Amygdala (tissue), 56 donors: ENCODE measurements at places on chromosomes 1 and 21.

DNA sequence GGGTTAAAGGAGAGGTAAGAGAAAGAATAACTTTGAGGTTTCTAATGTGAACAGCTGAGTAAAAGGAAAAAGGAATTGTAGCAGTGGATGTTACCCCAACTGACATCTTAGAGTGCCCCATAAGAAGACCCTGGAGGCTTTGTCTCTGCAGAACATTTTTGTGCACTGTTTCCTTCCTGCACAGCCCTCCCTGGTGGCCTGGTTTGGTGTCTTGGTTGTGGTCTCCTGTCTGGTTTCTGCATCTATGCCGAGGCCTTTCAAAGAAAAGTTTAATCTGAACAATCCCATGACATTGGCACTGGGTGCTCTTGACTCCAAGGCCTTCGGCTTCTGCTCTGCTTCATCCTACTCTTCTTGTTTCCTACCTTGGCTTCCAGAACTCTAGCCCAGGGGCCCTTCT lies 57.8 kb downstream of the RHOU start:
- no peak for DNase-seq

GRCh38 chr1:167482184-167482583 lies 36.1 kb downstream of the CD247 start:
- no peak for DNase-seq

DNA sequence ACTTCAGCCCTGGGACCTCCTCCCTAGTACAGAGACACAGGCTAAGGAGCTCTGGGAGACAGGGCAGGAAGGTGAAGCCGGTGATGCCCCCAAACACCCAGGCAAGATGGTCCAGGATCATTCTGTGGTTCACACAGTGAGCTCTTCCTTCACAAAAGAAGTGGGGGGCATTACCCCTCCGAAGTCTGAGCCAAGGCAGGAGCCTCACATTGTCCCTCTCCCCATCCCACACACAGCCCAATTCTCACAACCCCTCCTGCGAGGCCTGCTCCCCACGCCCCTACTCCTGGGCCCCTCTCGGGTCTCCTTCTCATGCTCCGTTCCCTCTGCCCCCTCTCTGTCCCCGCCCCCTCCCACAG lies 10.7 kb downstream of the MEF2D start:
- no peak for DNase-seq

DNA sequence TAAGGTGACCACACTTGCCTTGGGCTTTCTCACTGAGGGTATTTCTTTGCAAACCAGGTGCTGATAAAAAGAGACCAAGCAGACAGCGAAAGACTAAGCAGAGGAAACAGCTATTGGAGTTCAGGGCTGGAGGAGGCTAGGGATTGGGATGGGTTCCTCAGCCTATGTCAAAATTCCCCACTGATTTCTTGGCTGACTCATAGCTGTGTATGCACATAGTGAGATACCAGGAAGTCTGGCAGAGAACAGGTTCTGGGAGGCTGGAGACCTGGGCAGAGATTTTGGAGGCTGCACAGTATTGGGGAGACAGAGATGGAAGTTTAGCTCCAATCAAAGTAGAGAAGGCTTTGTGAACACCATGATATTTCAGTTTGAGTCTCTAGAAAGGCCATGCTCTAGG lies 25.3 kb downstream of the YARS1 start:
- DNase-seq = no peak

GRCh38 chr1:155591770-155592169 lies 18.2 kb upstream of the MSTO1 start:
- DNase-seq = no peak

- no peak for DNase-seq
Measured at GRCh38 chr21:38819719-38820159, 14.0 kb downstream of the ETS2 start.

GRCh38 chr1:175363031-175363430 lies 170.5 kb upstream of the KIAA0040 start:
- DNase-seq = no peak

DNA sequence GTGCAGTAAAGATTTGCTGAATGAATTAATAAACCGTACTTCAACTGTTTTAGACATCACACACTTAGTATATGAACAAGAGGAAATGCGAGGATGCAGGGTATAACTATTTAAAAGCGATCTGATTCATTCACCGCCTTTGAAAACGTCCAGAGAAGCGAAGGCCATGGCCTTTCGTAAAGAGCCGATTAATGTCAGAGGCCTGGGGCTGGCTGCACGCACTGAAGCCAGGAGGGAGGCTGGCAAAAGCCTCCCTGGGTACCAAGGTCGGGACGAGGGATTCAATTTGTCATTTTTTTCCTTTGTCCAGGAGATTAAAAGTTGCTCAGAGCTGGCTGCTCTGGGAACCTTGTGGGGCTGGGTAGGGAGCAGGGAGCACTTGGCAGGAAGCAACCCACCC lies 307.4 kb downstream of the NPHP4 start:
- no peak for DNase-seq

GRCh38 chr21:45590726-45591618 lies 48.7 kb upstream of the SLC19A1 start:
- DNase-seq = no peak

GRCh38 chr1:20551161-20551560 lies 1.2 kb upstream of the FAM43B start:
- no peak for DNase-seq

DNA sequence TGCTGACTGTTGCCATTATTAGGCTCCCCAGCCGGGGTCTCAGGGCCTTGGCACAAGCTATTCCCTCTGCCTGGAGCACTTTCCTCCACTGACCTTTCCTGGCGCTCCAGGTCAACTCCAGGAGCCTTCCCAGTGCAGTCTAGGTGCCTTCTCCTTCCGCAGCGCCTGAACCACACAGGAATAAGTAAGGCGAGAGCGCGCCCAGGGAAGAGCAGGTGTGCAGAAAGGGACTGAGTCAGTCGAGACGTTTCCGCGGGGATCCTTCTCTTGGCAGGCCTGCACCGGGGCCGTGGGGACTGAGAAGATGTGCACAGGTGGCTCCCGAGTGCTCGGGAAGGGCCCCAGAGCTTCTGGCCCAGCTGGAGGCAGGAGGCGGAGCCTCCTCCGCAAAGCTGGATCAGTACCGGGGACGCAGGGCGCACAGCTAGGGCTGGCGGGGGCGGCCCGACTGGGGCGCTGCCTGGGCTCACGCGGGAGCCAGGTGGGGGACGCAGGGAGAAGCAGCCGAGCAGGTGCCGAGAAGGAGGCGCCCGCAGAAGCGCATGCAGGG lies 765 bp upstream of the BMP8A start:
- no peak for DNase-seq

GRCh38 chr21:22585558-22585957 lies 1587.3 kb downstream of the NCAM2 start:
- DNase-seq = no peak

- DNase-seq = no peak
Measured at GRCh38 chr1:205760606-205761005, 10.6 kb upstream of the NUCKS1 start.

DNA sequence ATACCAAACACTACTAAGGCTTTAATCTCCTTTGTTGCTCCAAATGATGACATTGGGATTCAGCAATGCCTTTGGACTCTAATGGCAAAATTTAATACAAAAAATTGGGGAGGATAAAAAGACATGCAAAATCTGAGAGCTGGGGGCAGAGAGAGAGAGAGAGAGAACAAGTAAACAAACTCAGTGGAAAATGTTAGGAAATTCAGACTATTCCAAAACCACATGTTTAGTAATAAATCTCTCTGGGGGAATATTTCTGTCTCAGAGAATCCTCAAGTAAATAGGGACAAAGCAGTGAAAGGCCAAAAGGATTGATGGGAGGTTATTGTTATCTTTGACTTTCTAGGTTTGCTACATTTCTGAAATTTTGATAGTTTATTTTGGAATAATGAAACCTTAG lies 65.7 kb downstream of the PLA2G4A start:
- no peak for DNase-seq

GRCh38 chr1:104248385-104248784 lies 498.7 kb downstream of the AMY1C start:
- no peak for DNase-seq

GRCh38 chr1:204335533-204335932 lies 24.2 kb downstream of the PLEKHA6 start:
- DNase-seq = no peak

DNA sequence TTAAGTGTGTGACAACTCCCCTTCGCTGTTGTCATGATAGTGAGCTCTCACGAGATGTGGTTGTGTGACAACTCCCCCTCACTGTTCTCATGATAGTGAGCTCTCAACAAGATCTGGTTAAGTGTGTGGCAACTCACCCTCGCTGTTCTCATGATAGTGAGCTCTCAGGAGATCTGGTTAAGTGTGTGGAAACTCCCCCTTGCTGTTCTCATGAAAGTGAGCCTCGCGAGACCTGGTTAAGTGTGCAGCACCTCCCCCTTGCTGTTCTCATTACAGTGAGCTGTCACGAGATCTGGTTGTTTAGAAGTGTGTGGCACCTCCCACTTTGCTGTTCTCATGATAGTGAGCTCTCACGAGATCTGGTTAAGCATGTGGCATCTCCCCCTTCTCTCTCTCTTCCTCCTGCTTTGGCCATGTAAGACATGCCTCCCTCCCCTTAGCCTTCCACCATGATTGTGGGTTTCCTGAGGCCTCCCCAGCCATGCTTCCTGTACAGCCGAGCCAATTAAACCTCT lies 25.1 kb upstream of the LSS start:
- no peak for DNase-seq
